ENCODE measurements at places on chromosomes 5 and 9. TPM values are rescaled to one million over a fixed set of nuclear protein-coding genes. Genes with fewer than 3 reads are reported as not detected.

PCDHB14 gene
- 0.42 TPM for polyA plus RNA-seq

PCDHGA4 gene
- 4.0 TPM for polyA plus RNA-seq

CDC14B gene
- polyA plus RNA-seq, result 13.9 TPM

AIF1L gene
- 0.05 TPM for polyA plus RNA-seq

DMRT3 gene
- not detected for polyA plus RNA-seq

All from BJ (cell line).